ENCODE measurements at places on chromosomes 4 and X.

DNA sequence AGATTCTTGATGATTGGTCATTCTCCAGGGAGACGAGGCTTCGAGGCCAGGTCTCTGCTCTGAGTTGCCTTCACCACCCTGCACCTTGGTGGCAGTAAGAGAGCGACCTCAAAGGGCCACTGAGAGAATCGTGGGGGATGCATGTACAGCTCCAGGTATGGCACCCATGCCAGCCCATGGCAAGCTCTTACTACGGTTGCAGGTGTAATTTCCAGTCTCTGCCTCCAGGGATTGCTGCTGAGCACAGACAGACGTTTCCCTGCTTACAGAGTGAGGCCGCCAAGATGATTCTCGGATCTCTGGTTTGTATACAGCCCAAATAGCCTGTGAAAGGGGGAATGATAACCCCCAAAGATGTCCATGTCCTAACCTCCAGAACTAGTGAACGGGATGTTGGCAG is 16.3 kb upstream of the DRD5 start:
- DNase-seq = no peak

DNA sequence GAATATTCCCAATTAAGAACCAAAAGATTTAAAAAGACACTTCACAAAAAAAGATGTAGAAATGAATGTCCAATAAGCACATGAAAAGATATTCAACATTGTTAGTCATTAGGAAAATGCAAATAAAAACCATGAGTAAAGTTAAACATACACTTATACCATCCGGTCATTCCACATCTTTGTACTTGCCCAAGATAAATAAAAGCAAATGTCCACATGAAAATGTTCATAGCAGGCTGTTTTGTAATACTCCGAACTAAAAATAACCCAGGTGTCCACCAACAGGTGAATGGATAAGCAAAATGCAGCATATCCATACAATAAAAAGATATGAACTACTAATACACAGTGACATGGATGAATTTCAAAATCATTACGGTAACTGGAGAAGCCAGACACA is 28.6 kb upstream of the ZCCHC4 start:
- DNase-seq = no peak

- no peak for DNase-seq
Measured at GRCh38 chrX:118510111-118510510, 14.5 kb downstream of the DOCK11 start.

- no peak for DNase-seq
Measured at GRCh38 chr4:26822546-26822945, 38.1 kb upstream of the STIM2 start.

DNA sequence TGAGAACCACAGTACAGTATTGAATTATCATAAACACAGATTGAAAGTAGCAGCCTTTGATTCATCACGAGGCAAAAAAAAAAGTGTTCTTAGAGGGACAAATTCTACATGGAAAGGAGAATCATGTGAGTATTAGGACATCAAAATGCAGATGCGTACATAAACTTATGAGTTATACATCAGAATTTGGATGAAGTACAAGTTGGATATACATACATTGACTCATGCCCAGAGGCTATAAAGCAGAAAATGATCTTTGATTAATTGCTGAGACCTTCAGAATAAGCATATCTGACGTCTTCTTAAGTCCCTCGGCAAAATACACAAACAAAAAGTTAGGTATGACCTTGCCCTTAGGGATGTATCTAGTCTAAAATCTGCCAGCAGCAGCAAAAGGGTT is 206.4 kb downstream of the LDB2 start:
- no peak for DNase-seq

DNA sequence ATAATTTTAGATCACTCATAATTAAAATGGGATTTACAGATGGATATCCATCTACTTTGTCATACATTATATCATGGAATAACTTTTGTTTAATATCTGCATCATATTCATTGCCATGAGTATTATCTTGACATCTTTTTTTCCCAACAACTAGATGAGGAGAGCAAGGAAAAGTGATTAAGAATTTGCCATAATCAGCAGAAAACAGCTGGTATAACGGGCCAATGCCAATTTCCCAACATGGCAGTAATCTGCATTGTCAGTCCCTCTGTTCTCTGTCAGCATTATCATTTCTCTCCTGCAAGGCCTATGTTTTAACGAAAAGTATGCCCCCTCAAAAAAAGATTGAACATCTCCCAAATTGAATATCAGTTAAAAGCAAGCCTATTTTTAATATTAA is 314.0 kb downstream of the FRMPD4 start:
- no peak for DNase-seq

DNA sequence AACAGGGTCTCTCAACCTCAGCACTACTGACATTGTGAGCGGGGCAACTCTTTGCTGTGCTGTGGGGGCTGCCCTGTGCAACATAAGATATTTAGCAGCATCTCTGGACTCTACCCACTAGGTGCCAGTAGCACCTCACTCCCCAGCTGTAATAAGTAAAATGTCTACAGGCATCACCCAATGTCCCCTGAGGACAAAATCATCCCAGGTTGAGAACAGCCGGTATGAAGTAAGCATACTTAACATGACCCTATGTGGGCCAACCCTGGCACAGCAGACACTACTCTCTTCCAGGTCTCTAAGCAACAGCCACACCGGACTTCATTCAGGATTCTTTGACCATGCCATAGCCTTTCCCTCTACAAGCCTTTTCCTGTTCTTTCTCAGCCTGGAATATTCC is 10.5 kb upstream of the MGST2 start:
- no peak for DNase-seq

DNA sequence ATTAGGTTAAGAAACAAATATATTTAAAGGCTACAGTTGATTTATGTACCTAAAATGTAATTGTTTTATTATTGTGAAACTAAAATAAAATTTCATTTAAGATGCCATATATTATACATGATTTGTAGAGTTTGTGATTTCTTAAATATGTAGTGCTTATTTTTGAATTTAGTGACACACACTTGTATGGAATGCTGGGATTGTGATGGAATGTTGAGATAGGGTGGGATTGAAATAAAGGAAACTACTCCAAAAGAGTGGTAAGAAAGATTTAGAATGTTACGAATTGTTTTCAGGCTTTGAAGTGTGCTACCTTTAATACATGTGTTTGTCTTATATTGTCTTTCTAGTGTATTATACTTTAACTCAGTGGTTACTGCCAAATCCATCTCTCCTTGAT is 330.3 kb upstream of the PITX2 start:
- DNase-seq = no peak

GRCh38 chr4:36111172-36111571 is 133.1 kb downstream of the ARAP2 start:
- no peak for DNase-seq

- DNase-seq = no peak
Measured at GRCh38 chr4:130648570-130648969, 1552.6 kb downstream of the C4orf33 start.

DNA sequence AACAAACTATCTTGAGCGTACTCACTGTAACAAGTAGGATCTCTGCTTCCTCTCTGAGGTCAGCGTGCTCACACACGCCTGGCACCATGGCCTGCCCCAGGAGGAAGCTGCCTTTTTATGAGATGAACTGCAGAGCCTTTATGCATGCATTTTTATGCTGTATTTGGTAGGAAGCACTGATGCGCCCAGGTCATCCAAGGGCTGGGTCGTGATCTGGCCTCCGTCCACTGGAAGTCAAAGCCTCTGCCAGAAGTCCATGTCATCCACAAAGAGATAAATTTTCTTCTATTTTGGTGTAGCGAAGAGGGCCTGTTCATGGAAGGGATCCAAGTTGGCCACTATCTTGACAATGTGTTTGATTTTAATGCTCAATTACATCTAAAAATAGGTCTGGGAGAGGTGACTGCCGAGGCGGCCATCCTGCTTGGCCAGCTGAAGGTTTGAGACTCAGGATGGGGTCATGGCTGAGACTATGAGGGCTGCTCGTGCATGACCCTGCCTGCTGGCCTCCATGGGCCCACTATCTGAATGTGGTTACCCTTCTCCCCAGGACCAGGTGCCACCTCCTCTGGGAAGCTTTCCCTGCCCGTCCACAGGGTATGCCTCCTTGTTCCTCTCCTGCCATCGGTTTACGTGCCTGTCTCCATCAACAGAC is 50.3 kb downstream of the HTRA3 start:
- DNase-seq = no peak

- DNase-seq = no peak
Measured at GRCh38 chr4:88659055-88659889, 38.4 kb downstream of the NAP1L5 start.

GRCh38 chrX:150162141-150162540 is 201.0 kb upstream of the MAMLD1 start:
- no peak for DNase-seq

GRCh38 chr4:168715896-168716295 is 219.0 kb downstream of the PALLD start:
- DNase-seq = no peak

DNA sequence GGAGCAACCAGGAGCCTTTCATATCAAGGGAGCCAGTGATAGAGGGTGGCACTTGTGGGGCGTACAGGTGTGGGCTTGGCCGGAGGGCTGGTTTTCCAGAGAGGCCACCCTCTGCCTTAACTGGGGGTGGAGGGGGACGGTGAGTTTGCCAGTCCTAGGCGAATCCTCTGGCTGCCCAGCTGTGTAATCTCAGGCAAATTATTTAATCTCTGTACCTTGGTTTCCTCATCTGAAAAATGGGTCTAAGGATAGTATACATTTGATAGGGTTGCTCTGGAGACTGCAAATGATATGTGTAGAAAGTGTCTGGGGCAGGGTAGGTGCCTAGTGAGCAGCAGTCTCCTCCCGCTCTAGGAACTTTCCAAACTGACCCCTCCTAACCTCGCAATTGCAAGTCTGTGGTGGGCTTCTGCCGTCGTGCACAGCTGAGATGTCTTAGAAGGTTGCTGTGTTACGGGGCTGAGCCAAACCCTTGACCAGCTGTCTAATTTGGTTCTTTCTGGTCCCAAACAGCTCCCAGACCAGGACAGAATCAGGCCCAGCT is 3.8 kb upstream of the CXCR3 start:
- DNase-seq = no peak

DNA sequence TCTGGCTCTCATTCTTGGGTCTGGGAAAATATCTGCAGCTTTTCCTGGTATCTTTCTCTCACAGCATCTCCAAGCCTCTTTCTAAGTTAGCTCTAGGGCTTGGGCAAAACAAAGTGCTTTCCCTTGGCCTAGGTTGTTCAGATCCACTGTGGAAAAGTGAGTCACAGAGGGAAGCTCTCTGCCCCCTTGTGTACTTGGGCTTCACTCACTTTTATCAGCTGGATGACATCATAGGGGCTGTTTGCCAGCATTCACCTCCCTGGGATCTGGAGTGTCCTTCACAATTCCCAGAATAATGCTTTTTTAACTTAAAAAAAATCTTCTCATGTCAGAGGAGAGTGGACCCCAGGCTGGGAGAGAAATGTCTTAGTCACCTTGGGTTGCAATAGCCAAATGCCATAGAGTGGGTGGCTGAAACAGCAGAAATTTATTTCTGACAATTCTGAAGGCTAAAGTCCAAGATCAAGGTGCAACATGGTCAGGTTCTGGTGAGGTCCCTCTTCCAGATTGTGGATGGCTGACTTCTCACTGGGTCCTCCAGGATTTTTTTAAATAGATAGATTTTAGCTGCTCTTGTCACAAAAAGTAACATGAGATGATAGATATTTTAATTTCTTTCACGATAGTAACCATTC is 247.8 kb downstream of the SH2D1A start:
- no peak for DNase-seq

- DNase-seq = no peak
Measured at GRCh38 chrX:34426334-34426733, 230.8 kb downstream of the TMEM47 start.

GRCh38 chr4:149951152-149951900 is 126.9 kb upstream of the DCLK2 start:
- DNase-seq = no peak

GRCh38 chrX:71615954-71616353 is 2.4 kb downstream of the CXCR3 start:
- DNase-seq = no peak

GRCh38 chr4:7068883-7069282 is 1.0 kb upstream of the GRPEL1 start:
- DNase-seq = no peak
